ENCODE measurements at places on chromosomes 1 and 21. TPM values are rescaled to one million over a fixed set of nuclear protein-coding genes. Genes with fewer than 3 reads are reported as not detected.

DNA sequence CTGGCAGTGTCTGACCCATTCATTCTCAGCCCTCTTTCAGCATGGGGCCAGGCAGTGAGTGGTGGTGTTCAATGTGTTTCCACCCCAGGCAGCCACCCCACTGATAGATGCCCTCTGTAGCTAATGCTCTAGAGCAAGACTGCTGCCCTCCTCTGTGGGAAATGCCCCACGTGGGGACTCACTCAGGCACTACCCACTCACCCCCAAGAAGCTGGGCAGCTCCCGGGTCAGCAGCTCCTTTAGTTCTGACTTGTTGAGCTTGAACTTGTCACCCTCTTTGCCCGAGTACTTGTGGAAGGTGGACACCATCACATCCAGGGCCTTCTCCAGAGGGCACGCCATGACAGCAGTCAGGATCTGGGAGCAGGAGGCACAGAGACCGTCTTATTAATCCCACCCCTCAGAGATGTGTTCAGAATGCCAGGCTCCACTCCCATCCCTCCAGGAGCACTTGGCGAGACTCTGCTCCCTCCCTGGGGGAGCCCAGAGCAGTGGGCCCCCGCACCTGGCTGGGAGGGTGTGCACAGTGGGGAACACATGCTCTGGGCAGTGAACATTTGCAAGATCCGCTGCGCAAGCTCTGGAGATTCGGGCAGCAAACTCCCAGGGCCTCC is 1.0 kb downstream of the S100A4 start:
- no peak for DNase-seq
- H3K36me3 ChIP-seq = no peaks in the 10 kb centered on the region
- H3K27me3 ChIP-seq = no peaks in the 10 kb centered on the region
- H3K4me1 ChIP-seq = peaks cover 98% of the 10 kb centered on the region

DNA sequence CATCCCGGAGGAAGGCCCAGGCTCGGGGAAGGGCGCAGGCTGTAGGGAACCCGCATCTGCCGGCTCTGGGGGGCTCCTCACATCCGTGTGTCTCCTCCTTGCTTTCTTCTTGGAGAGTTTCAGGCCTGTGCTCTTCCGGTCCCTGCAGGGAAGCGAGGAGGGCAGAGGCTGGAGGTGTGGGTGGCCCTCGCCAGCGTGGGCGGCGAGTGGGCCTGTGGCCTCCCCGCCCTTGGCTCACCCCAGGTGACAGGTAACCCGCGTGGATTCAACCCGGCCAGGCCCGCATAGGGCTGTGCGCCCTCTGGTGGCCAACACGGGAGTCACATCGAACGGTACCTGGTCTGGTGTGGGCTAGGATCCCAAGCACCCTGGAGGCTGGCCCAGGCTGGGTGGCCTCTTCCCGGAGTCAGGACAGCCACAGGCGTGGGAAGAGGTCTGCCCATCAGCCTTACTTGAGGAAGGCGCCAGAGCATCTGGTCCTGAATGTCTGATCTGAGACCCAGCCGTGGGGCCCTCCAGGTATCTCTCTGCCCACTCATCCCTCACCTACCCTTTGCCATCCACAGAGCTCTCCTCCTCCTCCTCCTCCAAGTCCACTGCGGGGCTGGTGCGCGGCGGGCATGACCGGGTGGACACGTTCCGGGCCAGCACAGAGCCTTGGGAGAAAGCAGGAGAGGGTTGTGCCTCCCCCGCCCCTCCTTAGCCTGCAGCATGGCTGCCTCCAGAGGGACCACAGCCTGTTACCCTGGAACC is 9.6 kb upstream of the TNFRSF25 start:
- no peaks in the 10 kb centered on the region for H3K27me3 ChIP-seq
- no peak overlapping the region for H3K4me3 ChIP-seq
- H3K36me3 ChIP-seq = peaks cover 20% of the 10 kb centered on the region
- no peak overlapping the region for H3K27ac ChIP-seq
- no peaks in the 10 kb centered on the region for H3K4me1 ChIP-seq

DNA sequence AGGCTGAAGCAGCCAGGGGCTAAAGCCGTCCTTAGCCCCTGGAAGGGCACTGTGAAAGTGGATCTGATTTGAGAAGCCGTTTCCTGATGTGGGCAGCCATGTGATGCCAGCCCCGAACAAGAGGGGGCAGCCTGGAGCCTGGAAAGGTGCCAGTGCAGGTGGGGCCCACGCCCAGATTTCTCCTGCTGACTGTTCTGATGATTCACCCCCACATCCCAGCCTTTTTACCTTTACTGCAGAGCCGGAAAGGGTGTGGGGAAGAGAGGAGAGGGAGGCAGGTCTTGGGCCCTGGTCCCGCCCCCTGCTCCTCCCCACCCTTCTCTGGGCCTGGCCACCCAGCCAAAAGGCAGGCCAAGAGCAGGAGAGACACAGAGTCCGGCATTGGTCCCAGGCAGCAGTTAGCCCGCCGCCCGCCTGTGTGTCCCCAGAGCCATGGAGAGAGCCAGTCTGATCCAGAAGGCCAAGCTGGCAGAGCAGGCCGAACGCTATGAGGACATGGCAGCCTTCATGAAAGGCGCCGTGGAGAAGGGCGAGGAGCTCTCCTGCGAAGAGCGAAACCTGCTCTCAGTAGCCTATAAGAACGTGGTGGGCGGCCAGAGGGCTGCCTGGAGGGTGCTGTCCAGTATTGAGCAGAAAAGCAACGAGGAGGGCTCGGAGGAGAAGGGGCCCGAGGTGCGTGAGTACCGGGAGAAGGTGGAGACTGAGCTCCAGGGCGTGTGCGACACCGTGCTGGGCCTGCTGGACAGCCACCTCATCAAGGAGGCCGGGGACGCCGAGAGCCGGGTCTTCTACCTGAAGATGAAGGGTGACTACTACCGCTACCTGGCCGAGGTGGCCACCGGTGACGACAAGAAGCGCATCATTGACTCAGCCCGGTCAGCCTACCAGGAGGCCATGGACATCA is at the start of gene SFN:
SFN (plus strand) TSS at position 369 of the 904 bp plus-strand sequence; CDS start at position 433, 64 bp downstream.
- H3K4me1 ChIP-seq = peaks cover 36% of the 10 kb centered on the region
- peak within 1 kb of the TSS; percentile 65 for H3K4me3 ChIP-seq

- no peaks in the 10 kb centered on the region for H3K27me3 ChIP-seq
- H3K4me1 ChIP-seq = peaks cover 6% of the 10 kb centered on the region
- H3K4me3 ChIP-seq = no peak overlapping the region
- DNase-seq = no peak
Measured at GRCh38 chr1:55051621-55052020, 12.3 kb downstream of the PCSK9 start.

- no peak overlapping the region for H3K4me3 ChIP-seq
- no peaks in the 10 kb centered on the region for H3K36me3 ChIP-seq
- peak; percentile 34 for DNase-seq
- no peak overlapping the region for H3K27ac ChIP-seq
Measured at GRCh38 chr1:53172426-53173128, 24.0 kb upstream of the CPT2 start.

DNA sequence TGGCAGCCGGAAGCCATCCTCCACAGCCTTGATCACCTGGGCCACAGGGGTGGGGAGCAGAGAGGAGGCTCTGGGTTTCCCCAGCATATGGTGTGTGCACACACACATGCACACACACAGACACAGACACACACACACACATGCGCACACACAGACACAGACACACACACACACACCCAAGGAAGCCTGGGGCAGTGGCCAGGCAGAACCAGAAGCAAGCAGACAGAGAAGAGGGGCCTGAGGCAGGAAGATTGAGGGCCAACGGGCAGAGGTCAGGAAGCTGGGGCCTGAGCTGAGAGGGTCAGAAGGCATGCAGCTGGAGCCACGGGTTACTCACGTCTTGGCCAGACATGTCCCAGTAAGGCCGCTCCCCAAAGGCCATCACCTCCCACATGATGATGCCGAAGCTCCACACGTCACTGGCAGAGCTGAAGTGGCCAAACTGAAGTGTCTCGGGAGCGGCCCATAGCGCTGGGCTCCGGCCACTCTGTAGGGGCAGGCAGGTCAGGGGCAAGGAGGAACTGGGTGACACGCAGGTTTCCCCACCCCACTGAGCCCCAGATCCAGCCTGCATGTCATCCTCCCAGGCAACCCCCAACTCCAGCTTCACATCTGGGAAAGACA is 27.4 kb downstream of the CDCA8 start:
- DNase-seq = no peak
- no peaks in the 10 kb centered on the region for H3K36me3 ChIP-seq
- H3K4me3 ChIP-seq = no peak overlapping the region
- H3K27ac ChIP-seq = no peak overlapping the region
- H3K27me3 ChIP-seq = no peaks in the 10 kb centered on the region

The DNASE2B gene
- total RNA-seq = not detected

The RNF187 gene
- 44.6 TPM for total RNA-seq

DNA sequence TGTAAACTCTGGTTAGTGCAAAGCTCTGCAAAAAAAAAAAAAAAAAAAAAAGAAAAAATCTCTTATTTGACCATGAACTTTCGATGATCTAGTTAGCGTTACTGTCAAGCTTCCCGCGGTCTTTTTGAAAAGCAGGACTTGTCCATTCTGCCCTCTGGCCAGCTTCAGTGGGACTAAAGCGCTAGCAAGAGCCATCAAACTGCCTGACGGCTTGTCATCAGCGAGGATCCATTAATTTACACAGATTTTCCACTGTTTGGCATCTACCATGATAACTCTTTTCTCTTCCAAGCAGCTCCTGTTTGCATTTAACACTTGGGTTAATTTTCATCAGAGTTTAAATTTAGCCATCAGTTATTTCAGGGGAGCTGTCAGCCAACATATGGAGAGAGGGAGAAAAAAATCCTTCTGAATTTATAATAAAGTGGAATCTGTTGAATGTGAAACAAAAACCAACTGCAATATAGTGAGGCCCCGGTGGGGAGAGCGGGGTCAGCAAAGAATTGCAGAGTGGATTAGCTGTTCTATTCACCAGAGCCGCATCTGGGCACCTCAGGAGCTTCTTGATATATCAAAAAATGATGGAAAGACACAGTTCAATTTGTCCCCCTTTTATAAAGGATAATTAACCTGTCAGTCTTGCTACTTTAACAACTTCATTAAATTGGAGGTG is 298.2 kb downstream of the SPATA17 start:
- H3K27ac ChIP-seq = no peak overlapping the region
- no peaks in the 10 kb centered on the region for H3K4me1 ChIP-seq
- no peak overlapping the region for H3K4me3 ChIP-seq
- no peaks in the 10 kb centered on the region for H3K36me3 ChIP-seq

- no peak overlapping the region for H3K4me3 ChIP-seq
- no peaks in the 10 kb centered on the region for H3K4me1 ChIP-seq
- H3K36me3 ChIP-seq = no peaks in the 10 kb centered on the region
- no peak overlapping the region for H3K27ac ChIP-seq
- no peak for DNase-seq
- H3K27me3 ChIP-seq = no peaks in the 10 kb centered on the region
Measured at GRCh38 chr1:240312872-240313271, 221.2 kb downstream of the FMN2 start.

DNA sequence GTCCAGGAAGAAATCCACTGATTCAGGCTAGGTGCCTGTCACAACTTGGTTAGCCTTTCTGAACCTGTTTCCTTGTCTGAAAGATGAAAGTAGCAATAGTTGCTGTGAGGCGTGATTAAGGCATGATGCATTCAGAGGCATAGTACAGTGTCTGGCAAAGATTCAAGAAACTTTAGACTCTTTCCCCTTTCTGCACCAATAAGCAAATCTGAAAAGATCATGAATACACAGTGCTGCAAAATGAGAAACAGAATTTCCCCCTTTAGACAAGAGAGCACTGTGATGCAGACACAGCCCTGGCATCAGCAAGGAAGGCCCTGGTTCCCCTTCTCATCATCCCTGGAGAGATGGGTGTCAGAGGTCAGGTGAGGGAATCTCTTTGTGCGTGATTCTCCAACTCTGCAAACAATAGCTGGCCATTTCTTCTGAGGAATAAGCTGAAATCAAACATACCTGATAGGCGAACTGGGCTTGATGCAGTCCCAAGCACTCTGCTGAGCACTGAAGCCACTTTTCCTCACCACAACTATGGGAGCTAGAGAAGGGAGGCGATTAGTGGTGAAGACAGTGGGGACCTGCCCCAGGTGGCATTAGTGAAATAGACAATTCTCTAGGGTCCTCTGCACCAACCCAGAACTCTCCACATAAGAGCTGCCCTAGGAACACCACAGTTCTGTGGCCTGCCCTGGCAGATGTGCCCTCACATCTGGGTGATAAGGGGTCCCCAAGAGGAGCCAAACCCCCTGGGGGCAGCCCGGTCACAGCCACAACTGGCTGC is 41.7 kb downstream of the ITPKB start:
- peaks cover 84% of the 10 kb centered on the region for H3K4me1 ChIP-seq
- peak; percentile 73 for DNase-seq
- no peak overlapping the region for H3K4me3 ChIP-seq
- H3K27me3 ChIP-seq = no peaks in the 10 kb centered on the region
- H3K27ac ChIP-seq = peak overlapping the region; percentile 50
- no peaks in the 10 kb centered on the region for H3K36me3 ChIP-seq

The MIXL1 gene
- total RNA-seq = not detected

The EPS8L3 gene
- total RNA-seq = 299 TPM

DNA sequence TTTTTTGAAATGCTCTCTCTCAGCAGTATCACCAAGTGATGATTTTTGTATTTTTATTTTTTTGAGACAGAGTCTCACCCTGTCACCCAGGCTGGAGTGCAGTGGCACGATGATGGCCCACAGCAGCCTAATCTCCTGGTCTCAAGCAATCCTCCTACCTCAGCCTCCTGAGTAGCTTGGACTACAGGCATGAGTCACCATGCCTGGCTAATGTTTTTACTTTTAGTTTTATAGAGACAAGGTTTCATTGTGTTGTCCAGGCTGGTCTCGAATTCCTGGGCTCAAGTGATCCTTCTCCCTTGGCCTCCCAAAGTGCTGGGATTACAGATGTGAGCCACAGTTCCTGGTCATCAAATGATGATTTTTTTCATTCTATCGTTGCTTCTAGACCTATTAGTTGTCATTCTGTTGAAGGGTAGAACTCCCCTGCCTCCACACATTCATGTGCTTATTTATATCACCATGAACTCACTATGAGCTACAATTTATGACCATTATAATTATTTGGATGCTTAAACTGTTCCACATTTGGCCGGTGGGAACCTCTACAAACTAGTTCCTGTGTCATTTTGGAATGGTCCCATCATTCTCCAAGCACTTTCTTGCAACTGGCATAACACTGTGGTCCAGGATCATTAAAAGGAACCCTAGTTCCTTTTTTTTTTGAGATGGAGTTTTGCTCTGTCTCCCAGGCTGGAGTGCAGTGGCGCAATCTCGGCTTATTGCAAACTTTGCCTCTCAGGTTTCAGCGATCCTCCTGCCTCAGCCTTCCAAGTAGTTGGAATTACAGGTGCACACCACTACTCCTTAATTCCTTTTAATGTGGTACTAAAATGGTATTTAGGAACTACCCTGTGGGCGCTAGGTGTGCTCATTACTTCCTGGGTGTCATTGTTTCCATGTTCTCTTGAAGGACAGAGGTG is 20.2 kb upstream of the TOR3A start:
- H3K27me3 ChIP-seq = no peaks in the 10 kb centered on the region
- H3K27ac ChIP-seq = no peak overlapping the region
- no peaks in the 10 kb centered on the region for H3K4me1 ChIP-seq
- DNase-seq = no peak

- no peaks in the 10 kb centered on the region for H3K4me1 ChIP-seq
- no peak overlapping the region for H3K4me3 ChIP-seq
- no peaks in the 10 kb centered on the region for H3K36me3 ChIP-seq
- no peak for DNase-seq
Measured at GRCh38 chr1:198534548-198535418, 5.7 kb downstream of the ATP6V1G3 start.

The PDPN gene
- 7.6 TPM for total RNA-seq

Data from stomach (tissue), 19 donors.